Cardiac fibroblast (primary cell): ENCODE measurements at places on chromosomes 11 and 22.

DNA sequence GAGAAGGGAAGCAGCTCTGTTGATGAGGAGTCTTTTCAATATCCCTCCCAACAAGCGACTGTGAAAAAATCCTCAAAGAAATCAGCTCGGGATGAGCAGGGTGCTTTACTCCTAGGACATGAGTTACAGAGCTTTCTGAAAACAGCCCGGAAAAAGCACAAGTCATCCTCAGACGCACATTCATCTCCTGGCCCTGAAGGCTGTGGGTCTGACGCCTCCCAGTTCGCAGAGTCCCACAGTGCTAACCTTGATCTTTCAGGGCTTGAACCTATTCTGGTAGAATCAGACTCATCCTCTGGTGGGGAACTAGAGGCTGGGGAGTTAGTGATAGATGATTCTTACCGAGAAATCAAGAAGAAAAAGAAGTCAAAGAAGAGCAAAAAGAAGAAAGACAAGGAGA, 7.7 kb downstream of the HMGXB4 start:
- DNase-seq: no peak

- DNase-seq: peak; percentile 94
These were observed 966 bp downstream of the AHNAK start for GRCh38 chr11:62545437-62546243.

- no peak for DNase-seq
These were observed 19.8 kb downstream of the SCGB1A1 start for GRCh38 chr11:62438641-62439040.

GRCh38 chr11:110362971-110363509, 66.6 kb upstream of the RDX start:
- peak; percentile 37 for DNase-seq

- DNase-seq: no peak
These were observed 18.9 kb upstream of the SLC22A12 start for GRCh38 chr11:64572143-64572542.

GRCh38 chr11:65210361-65210731, 28.6 kb downstream of the CAPN1 start:
- DNase-seq: no peak

DNA sequence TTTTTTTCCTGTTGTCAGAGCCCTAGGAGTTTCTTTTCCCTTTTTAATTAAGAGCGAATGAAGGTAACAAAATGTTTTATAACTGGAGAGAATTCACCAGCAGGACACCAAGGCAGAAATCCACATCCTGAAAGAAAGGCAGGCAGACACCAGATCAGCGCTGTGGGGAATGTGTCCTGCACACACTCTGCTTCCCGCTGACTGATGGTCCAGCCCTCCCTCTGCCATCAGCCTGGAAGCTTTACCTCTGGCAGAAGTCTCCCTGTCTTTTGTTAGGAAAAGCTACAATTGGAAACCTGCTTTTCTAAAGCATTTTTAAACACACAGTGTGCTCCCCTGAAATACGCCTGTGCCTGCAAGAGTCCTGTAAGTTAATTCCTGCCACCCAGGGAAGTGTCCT, 638.5 kb downstream of the NTM start:
- no peak for DNase-seq

- DNase-seq: no peak
These were observed 90.5 kb downstream of the UBASH3B start for GRCh38 chr11:122746050-122746478.

GRCh38 chr22:42803389-42803788, 53.7 kb downstream of the ARFGAP3 start:
- DNase-seq: no peak

DNA sequence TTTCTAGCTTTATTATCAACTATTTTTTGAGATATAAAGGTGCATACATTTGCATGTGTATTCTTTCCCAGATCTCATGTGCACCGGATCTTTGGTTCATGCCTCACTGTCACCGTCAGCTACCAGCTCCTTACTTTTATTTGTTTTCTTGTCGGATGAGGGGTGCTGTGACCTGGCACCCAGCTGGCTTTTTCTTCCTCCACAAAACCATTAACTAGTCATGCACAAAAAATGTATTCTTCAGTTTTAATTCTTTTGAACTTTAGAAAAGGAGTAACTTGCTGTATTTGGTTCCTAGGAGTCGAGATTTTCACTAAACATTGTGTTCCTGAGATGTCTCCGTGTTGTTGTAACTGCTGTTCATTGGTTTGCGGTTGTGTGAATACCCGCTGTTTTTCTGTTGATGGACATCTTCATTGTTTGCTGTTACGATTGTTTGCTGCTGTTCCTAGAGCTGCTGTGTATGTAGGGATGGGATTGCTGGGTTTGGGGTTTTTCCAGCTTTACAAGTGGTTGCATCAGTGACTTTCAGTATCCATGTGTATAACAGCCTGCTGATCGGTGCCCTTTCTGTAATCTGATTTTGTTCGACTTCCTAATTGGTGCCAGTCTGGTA, 39.4 kb downstream of the MOV10L1 start:
- no peak for DNase-seq

GRCh38 chr11:116874251-116874650, 36.8 kb upstream of the APOA1 start:
- peak; percentile 44 for DNase-seq

DNA sequence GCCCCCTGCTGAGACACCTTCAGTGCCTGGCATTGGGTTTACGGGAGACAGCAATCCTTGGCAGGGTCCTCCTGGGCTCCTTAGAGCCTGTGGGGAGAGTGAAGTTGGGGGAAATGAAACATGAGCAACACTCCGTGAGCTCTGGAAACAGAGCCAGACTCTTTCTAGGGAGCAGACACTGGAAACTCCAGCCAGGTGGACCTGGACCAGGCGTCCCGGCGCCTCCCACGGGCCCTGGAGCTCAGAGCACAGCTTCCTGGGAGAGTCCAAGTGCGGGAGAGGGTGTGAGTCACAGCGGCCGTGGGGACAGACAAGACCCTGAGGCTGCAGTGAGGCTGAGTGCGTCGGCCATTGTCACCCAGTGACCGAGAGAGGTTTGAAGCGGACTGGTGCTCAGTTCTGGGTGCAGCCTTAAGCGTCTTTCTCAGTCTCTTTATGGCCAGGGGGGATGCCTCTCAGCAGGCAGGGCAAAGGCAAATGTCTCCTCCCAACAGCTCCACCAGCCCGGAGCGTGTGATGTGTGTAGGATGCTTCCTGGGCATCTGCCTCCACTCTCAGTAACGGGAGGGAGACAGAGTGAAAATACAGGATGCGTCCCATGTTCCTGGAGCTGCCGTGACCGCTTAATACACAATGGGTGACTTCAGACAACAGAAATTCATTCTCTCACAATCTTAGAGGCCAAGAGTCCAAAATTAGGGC, 399.2 kb downstream of the SHANK2 start:
- no peak for DNase-seq

DNA sequence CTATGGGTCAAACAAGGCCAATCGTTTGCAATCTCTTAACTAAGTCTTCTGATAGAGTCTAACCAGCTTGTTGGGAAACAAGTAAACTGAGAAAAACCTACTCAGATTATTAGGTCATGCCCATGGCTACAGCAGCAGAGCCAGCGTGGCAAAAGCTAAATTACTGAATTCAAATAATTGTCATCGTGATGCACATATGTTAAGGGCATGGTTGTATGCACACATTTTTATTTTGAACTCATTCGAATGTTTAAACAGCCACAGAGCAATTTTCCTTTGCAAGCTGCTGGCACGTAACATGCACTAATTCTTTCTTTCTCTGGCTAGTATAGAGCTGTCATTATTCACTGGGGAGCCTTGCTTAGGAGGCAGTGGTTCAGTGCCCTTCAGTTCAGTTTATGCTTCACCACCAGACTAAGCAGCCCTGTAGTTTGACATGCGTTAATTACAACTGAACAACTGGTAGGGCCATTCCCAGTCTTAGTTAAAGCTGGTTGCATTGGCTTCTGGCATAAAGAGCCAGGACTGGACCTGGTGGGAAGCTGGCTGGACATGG, 396.4 kb downstream of the METTL15 start:
- DNase-seq: no peak

DNA sequence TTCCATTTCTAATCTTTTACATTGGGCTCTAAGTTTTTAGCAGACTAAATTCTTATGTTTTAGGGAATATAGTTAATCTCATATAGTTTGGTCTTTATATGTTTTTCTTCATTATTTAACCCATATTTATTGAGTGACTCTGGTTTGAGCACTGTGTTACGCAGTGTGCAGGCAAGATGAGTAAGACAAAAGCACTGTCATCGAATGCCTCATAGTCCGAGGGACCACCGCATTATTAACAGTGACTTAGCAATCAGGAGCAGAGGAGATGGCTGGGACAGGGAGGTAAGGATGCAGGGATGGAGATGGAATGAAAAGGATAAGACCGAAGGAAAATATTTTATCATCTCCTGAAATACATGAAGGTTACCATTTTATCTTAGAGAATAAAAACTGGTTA, 65.2 kb upstream of the CTSC start:
- DNase-seq: no peak

DNA sequence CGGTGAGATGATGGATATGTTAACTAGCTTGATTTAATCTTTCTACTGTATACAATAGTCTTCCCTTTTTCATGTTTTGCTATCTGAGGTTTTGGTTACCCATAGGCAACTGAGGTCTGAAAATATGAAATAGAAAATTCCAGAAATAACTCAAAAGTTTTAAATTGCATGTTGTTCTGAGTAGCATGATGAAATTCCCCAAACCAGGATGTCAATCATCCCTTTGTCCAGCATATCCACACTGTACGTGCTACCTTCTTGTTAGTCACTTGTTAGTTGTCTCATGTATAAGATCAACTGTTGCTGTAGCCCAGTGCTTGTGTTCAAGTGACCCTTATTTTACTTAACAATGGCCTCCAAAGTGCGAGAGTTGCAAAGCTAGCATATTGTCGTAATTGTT, 21.2 kb upstream of the OR10W1 start:
- DNase-seq: no peak

- peak; percentile 79 for DNase-seq
These were observed 46.2 kb downstream of the IGF2 start for GRCh38 chr11:2092956-2093412.

DNA sequence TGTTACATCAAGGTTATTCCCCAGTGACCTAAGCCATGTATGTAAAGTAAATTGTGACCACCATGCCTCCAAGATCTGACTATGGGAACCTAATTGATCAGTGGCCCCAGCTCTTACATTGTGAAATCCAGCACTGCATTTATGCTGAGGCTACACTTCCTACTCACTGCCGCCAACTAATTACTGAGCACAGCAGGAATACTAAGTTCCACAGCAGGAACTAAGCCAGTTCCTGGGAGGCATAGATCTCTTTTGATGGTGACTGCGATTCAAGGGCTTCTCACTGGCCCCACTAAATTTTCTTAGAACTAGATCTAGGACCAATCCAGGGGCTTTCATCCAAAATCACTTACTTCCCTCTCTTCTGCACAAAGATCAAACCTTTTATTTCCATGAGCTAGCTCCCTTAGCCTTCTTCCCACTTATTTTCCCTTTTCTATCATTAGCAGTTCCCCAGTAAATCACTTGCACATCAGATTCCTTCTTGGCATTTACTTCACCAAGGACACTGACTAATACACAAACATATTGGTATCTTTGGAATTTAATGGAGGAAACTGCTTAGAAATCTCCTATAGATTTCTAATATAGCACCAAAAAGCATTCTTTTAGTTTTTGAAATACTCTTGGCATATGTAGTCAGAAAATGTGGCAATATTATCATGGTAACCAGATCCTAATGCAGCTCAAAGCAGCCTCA, 46.0 kb downstream of the CNTN5 start:
- no peak for DNase-seq

- peak; percentile 13 for DNase-seq
These were observed 11.9 kb downstream of the HIRA start for GRCh38 chr22:19419464-19420178.

- DNase-seq: peak; percentile 81
These were observed 34.1 kb downstream of the CD44 start for GRCh38 chr11:35173011-35173511.

GRCh38 chr22:18032455-18033101, 8.2 kb upstream of the MICAL3 start:
- peak; percentile 91 for DNase-seq

DNA sequence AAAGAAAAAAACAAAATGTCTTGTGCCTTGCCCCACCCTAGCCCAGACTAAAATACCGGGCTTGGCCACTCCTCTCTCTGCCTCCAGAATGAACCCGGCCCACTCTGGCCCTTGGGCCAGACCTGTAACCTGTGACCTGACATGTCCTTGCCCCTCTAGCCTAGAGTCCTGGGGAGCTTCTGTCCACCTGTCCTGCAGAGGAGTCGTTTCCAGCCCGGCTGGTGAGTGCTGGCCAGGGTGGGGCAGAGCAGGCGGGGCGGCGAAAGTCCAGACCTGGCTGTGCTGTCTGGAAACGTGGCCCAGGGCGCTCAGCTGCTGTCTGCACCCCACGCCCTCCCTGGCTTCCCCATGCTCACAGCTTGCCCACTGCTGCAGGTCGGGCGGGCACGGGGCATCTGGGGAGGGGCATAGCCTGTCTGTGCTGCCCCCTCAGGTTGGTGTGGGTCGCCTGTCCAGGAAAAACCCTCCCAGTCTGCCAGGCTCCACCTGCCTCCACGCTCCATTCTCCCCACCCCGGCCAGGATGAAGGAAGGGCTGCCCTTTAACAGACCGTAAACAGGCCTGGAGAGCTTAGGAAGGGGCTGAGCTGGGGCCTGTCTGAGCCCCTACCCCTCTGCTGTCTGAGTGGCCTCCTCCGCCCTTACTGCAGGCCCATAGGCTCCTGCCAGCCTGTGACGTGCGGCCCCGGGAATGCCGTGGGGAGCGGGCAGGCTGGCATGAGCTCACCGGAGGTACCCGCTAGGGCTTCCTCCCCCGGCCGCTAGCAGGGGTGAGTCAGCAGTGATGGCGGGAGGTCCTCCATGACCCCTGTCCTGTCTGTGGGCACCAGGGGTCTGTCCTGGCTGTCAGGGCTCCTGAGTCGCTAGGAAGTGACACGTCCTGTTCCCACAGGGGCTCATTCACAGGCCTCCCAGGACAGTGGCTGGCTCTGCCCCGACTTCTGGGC, 1.9 kb downstream of the CD151 start:
- DNase-seq: peak; percentile 64

- peak; percentile 77 for DNase-seq
These were observed 19.3 kb upstream of the FXYD2 start for GRCh38 chr11:117843666-117844484.

- DNase-seq: peak; percentile 51
These were observed 585 bp downstream of the ARHGEF12 start for GRCh38 chr11:120336641-120337354.

GRCh38 chr11:133955945-133956421, 785 bp downstream of the IGSF9B start:
- DNase-seq: no peak

DNA sequence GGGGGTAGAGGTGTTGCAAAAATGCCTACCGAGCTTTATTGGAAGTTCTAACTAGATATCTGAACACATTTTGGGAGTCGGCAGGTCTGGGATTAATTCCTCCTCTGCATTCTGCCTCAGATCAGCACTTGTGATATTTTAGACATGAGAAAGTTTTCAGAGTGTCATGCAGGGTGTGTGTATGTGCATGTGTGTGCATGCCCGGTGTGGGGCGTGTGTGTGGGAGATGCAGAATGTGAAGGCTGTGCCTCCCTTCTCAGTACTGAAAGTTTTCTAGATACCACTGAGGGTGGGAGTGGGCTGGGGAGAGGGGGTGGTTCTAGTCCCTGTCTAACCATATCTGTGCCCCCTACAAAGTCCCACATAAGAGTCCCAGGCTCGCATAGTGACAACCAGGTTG, 180.0 kb upstream of the NTM start:
- DNase-seq: no peak

GRCh38 chr22:27771637-27772036, 29.9 kb downstream of the MN1 start:
- no peak for DNase-seq
